ENCODE measurements at places on chromosomes 4 and X.

DNA sequence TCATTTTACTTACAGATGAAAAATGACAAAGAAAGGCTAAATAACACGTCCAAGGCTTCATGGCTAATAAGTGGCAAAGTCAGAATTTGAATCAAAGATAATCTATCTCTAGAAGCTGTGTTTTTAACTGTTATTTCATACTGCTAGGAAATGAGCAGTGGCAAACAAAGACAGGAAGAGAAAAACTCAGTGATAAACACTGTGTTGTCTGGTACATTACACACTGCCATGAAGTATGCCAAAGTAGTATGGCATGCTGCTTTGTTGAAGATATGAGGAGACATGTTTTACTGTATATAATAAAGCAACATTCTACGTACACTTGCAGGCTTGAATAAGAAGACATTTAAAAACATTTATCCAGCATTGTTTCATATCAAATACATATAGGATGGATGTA lies 49.5 kb downstream of the TIGD2 start:
- no peak for DNase-seq

DNA sequence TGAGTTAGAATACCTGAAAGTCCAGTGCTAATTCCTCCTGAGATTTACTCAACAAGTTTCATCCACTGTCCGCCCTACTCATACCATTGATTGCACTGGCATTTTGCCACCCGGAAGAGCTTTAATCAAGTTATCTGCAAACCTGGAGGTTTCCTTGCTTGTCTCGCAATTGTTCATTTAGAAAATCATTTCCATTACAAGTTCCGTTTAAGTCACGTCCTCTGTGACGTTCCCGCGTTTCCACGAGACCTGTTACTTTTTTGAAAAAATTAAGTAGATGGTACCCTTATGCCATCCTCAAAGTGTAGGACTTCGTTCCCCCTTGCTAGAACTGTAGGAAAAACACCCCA lies 761 bp upstream of the FRYL start:
- DNase-seq: no peak

- DNase-seq: no peak
These were observed 53.1 kb downstream of the ATXN3L start for GRCh38 chrX:13266641-13267345.

DNA sequence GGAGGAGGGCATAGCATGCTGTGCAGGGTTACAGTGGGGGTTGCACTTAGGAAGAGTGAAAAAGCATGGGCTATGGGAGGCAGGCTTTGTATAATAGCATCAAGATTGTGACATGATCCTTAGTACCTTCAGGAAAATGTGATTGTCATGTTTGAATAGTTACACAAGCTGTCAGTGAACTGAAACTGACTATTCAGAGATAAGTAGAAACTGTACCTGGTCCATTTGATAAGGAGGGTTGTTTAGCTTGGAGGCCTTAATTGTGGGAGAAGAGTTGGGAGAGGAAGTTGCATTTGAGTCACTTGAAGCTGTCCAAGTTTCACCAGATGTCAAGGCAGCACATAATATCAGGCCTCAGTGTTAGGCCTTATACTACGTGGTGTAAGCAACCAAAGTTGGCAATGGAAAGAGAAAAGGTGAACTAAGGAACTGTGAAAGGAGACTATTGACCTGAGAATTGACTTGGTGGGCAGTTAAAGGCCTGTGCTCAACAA lies 85.0 kb downstream of the TEX13C start:
- no peak for DNase-seq

GRCh38 chrX:103571121-103571520 lies 14.2 kb upstream of the TCEAL4 start:
- no peak for DNase-seq

DNA sequence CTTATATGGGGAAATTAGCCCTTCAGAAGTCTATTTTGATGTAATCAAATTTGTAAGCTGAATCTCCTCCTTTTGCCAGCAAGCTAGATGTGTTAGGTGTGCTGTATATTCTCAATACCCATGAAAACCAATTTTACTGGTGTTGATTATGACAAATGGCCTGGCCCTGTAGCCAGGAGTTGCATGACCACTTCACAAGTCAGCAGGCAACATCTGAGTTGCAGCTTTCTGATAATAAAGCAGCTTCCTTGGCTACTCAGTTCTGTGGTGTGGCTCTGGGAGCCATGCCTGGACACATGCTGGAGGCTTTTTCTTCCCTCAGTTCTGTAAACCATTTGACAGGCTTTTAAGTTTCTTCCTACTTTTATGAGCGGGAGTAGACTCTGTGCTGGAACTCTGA lies 154.1 kb upstream of the CXCL13 start:
- no peak for DNase-seq

GRCh38 chr4:151015459-151016347 lies 619 bp upstream of the LRBA start:
- peak; percentile 90 for DNase-seq

DNA sequence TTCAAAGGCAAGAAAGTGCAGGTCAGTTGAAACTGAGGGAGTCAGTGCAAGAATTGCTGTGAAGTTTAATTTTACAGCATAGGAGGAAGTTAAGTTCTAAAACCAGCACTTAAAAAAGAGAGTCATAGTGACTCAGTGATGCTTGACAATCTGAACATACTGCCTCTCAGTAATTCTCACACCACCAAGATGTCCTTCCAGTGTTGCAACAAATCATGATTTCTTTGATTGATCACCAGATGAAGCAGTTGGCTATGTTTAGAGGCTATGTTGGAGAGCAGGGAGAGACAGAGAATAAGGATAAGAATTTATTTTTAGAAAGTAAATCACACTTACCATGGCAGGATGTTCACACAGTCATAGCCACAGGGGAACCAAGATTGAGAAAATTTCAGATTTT lies 13.2 kb downstream of the TRIM2 start:
- DNase-seq: no peak

- DNase-seq: no peak
These were observed 111.2 kb upstream of the RAPGEF2 start for GRCh38 chr4:158991534-158992155.

DNA sequence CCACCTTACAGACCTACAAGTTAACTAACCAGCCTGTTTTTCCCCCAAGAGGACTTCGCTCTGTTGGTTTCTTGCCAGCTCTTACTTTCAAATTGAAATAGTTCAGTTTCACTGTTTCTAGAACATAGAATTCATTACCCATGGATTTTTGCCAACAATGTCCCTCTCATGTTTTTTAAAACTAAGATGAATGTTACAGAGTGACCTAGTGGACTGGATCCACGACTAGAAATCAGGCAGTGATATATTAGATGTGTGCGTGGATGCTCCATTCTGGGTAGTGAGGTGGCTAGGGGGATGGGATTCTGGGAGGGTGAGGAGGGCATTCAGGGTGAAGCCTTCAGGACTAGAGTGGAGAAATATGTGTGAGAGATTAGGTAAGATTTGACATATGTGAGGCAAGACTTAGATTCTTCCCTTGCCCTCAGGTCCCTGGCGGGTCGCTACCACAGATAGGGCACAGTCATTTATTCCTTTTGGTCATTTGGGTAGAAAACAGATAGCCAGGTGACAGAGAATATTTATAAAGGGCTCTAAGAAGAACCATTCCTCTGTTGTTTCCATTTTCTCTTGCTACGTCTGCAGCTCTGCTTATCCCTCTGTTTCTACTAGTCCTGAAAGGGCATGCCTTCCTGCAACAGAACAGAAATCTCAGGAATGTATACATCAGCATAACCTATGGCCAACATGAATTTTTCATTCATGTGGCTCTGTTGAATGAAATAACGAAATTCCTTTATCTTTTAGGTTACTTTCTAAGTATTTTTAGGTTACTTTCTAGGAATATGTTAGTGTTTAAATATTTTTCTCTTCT lies 15.4 kb upstream of the JADE1 start:
- DNase-seq: no peak

DNA sequence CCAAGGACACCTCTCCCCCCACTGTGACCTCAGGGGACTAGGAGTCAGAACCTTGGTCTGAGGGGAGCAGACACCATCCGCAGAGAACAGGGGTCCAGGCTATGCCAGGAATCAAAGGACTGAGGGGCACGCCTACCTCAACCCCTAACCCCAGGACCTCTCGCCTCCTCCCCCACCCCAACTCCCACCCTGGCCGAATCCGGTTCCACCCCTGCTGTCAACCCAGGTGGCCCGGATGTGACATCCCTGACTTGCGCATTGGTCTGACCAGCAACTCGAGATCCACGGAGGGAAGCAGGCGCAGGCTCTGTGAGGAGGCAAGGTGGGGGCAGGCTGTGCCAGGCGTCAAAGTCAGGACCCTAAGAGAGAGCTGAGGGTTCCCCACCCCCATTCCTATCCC lies 468 bp upstream of the MAGEA4 start:
- no peak for DNase-seq
